ENCODE measurements at places on chromosomes 7 and 10.

GRCh38 chr10:98338318-98338717 lies 70.3 kb upstream of the LOXL4 start:
- DNase-seq = no peak

DNA sequence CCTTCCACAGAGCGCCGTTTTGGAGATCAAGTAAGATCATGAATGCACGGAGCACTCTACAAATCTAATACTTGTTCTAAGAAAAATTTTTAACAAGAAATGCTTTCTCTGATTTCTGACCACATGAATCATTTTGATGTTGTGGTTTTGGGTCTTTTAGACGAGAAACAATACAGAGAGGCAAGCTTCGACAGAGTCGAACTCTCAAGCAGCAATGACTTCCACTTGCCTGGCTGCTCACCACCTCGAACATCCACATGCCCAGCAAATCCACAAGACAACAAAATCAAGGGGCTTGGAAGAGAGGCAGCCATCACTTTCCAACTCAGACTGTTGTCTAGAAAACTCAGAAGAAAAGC lies 69.4 kb upstream of the GSDME start:
- DNase-seq = no peak

- DNase-seq = peak; percentile 5
These were observed 60.6 kb upstream of the SHH start for GRCh38 chr7:155872678-155873369.

- DNase-seq = no peak
These were observed 40.5 kb upstream of the UBE2H start for GRCh38 chr7:129993275-129993674.

GRCh38 chr7:96995406-96996110 lies 9.8 kb upstream of the DLX6 start:
- no peak for DNase-seq

GRCh38 chr10:71213761-71214440 lies 1.5 kb downstream of the UNC5B start:
- DNase-seq = no peak

- DNase-seq = no peak
These were observed 15.7 kb downstream of the RBM33 start for GRCh38 chr7:155660059-155660757.

DNA sequence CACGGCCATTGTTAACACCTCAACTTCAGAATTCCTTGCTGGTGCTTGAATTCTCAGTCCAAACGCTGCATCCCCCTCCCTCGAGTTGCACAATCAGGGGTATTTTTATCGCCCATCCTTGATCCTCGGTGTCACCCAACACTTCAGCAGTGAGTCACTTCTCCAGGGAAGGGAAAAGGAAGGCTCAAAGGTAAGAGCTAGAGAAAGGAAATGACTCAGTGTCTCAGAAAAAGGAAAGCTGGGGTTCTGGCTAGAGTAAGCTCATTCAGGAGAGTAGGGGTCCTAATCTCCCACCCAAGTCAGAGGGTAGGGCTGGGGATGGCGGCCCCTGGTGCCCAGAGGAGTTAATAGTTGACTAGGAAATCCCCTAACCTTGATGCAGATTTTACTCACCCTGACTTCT lies 39.8 kb upstream of the TRIM8 start:
- no peak for DNase-seq

GRCh38 chr7:92133133-92133736 lies 1.0 kb downstream of the CYP51A1 start:
- no peak for DNase-seq

GRCh38 chr10:105017691-105018090 lies 376.6 kb downstream of the SORCS3 start:
- no peak for DNase-seq

DNA sequence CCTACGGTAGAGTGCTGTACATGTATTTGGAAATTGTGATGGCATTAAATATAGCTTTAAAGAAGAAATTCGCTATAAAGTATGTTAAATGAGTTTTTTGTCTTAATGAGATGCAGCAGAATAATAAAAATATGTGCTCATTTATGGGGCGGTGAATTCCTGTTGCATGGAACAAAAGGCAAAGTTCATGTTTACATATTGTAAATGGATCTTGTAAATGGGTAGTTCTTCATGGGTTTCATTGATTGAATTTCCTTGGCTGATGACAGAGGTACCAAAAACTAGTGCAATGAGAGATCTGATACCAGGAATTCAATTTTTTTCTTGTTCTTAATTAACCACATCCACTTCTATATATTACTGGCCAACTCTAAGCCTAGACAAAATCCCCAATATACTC lies 284.2 kb downstream of the SUGCT start:
- no peak for DNase-seq

DNA sequence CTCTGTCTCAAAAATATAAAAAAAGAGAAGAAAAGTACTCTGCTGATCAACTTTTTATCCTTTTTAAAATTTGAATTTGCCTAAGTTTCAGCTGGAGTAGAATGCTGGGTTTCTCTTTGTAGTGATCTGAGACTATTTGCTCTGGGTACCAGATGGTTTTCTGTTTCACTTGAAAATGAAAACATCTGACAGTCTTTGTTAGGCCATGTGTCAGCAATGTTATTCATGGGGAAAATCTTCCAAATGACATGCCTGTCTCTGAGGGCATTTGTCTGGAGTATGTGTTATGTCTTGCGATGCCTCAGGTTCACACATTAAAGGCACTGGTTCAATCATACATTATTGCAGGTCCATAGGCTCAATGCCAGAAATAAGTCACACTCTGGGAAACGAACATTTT lies 175.3 kb upstream of the TMEM229A start:
- DNase-seq = no peak

GRCh38 chr10:60732807-60733516 lies 45.3 kb upstream of the CDK1 start:
- DNase-seq = peak; percentile 69
